A549 treated with CpdA at 1 μM for 4 hours (cell line): ENCODE measurements at places on chromosomes 3 and 15. TPM values are rescaled to one million over a fixed set of nuclear protein-coding genes. Genes with fewer than 3 reads are reported as not detected.

The NR1I2 gene
- not detected in 5 replicates for total RNA-seq

The DLL4 gene
- 0.62 to 0.68 TPM (median 0.65 TPM) in 5 replicates for total RNA-seq

The ATP2B2 gene
- 0.07 to 0.22 TPM (median 0.14 TPM) in 4 of 5 replicates, not detected in the other for total RNA-seq

The TRIM71 gene
- 0.01 to 0.03 TPM in 2 of 5 replicates, not detected in the others for total RNA-seq

The CCRL2 gene
- 0.13 to 0.26 TPM (median 0.22 TPM) in 4 of 5 replicates, not detected in the other for total RNA-seq
